ENCODE measurements at places on chromosomes 4 and X. TPM values are rescaled to one million over a fixed set of nuclear protein-coding genes. Genes with fewer than 3 reads are reported as not detected.

F11 gene
- total RNA-seq, result not detected

TAF7L gene
- not detected for total RNA-seq

COL4A5 gene
- total RNA-seq, result 1.0 TPM

DNA sequence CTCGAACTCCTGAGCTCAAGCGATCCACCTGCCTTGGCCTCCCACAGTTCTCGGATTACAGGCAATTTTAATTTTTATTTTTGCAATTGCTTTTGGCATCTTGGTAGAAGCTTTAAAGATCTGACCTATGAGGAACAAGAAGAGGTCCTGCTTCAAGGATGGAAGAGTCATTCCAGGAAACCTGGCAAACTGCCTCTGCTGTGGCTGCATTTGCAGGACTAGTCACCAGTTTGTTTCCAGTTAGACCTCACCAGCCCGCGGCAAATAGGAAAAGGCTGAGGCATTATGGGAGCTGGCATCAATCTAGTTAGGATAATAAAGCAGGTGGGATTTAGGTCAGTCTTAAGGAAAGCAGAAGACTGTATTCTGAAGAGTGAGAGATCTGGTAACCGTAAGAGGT is 51.9 kb upstream of the LAS1L start:
- DNase-seq, result no peak

- DNase-seq, result no peak
Observed at GRCh38 chr4:38117591-38117990, 157.4 kb downstream of the PTTG2 start.

PIGA gene
- total RNA-seq, result 3.9 TPM

USP17L26 gene
- total RNA-seq, result not detected
